ENCODE measurements at places on chromosomes 2 and 18.

GRCh38 chr18:21164548-21165095 is 53.0 kb upstream of the ROCK1 start:
- no peak for DNase-seq

DNA sequence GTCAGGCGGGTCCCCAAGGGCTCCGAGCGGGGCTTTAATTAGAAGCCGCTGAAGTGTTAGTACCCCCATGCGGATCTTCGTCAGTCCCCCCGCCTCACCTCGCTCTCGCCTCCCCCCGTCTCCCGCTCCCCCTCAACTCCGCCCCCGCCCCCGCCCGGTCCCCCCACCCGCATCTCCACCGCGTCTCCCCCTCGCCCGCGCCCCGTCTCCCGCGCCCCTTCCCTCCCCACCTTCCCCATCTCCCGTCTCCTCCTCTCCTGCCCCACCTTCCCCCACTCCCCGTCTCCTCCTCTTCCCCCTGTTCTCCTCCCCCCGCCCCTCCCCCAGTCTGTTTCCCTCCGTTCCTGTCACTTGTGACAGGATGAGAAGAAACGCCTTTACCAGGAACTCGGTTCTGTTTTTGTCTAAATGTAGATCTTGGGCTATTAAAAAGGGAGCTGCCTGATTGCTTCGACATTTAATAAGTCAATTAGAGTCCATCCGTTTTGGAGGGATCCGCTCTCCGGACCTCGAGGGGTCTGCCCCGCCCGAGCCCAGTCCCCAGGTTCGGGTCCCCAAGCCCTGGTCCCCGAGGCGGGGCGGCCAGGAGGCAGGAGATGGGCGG is 969 bp upstream of the ALKAL2 start:
- no peak for DNase-seq

- no peak for DNase-seq
Observed at GRCh38 chr2:175282300-175282699, 100.8 kb upstream of the ATP5MC3 start.

DNA sequence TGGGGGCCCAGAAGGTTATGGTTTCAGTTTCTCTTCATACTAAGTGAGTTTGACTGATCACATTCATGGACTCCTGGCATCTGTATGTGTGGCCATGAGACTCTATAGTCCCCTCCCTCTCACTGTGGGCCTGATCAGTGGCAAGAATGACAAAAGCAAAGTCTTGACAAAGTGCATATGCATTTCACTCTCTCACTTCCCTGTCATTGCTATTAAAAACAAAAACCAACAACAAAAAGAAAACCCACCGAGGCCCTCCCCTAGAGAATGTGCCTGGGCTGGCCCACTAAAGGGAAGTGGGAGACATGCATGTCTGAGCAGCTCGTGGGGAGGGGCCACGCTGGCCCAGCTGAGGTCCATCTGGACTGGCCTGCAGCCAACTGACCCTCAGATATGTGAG is 600.1 kb upstream of the RAB6C start:
- no peak for DNase-seq

GRCh38 chr2:218290316-218291261 is 1.7 kb downstream of the TMBIM1 start:
- no peak for DNase-seq

DNA sequence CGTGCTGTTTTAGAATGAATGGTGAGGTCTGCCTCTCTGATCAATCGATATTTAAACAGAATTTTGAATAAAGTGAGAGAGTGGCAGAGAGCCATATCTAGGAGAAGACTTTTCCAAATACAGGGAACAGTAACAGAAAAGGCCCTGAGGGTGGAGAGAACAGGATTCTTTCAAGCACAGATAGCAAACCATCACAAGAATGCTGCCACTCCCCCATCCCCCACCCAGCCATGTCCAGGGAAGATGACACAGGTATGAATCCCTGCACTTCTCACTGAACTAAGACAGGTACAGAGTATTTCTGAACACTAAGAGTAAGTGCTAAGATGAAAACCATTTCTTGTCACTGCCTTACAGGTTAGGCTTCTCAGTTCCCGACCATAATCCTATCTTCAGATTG is 23.6 kb downstream of the LRATD1 start:
- DNase-seq: no peak

DNA sequence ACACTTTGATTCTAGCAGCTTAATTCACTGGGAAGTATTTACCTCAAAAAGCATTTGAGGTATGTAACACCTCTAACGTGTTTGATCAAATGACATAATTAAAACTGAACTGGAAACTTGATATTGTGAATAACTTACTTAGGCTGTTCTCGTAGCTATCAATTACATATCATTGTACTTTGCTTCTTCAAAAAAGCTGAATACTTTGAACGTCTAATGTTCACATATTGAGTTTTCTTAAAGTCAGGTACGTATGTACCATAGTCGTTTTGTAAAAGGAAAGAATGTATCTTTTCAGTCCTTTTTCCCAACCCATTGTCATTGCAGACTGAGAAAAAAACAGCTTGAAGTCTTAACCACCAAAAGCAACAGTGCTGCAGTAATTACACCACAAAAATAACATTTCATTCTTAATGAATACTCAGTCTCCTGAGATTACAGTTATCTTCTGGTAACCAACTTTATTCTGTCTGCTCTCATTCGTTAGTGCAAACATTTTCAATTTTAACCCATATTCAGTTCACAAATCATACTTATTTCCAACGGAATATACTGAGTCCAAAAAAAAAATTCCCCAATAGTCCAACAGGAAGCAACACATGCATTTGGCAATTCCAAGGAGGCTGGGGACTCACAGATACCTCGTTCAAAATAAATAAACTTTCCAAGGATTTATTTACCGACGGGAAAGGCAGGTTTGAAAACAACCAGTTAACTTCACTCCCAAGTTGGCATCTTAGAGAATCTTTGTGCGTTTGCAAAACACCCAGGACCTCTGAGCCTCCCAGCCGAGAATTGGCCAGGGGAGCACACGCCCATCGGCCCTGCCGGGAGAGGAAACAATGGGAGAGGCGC is 1.1 kb downstream of the CHN1 start:
- DNase-seq: no peak

DNA sequence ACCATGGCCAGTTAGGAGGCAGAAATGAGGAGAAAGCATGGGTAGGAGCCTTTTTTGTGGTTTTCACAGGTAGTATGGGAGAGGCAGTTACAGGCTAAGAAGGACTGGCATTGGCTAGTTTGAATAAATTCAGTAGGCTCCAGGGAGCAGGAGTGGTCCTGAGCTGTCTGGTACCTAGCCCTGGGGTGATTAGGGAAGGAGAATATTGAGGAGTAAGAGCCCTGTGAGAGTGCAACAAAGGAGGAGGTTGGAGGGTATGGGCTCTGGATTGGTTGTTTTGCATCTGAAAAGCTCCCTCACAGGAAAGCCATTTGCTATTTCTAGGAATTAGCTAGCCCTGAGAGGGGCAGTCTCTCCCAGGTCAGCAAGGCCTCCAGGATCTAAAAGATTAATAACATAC is 13.3 kb upstream of the TCF7L1 start:
- no peak for DNase-seq

GRCh38 chr2:197661626-197662025 is 13.8 kb downstream of the RFTN2 start:
- no peak for DNase-seq

GRCh38 chr18:14117606-14118005 is 14.6 kb downstream of the ZNF519 start:
- no peak for DNase-seq

DNA sequence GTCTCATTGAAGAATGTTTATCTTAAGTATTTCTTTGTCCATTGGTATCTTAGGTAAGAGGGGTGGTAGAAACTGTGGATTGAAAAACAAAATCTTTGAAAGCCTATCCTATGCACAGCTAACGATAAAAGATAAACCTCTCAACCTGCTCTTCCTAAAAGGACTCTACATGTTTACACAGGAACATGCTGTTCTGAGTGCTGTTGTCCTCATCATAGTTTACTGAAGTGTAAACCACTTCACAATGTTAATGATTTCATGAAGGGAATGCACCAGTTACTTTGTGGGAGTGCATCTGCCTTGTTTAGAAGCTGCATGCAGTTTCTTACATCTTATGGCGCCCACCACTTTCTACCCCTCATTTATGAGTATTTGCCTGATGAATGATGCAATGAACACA is 1.2 kb downstream of the ACMSD start:
- DNase-seq: no peak

- DNase-seq: no peak
Observed at GRCh38 chr2:240060977-240061591, 7.8 kb upstream of the OR6B3 start.

DNA sequence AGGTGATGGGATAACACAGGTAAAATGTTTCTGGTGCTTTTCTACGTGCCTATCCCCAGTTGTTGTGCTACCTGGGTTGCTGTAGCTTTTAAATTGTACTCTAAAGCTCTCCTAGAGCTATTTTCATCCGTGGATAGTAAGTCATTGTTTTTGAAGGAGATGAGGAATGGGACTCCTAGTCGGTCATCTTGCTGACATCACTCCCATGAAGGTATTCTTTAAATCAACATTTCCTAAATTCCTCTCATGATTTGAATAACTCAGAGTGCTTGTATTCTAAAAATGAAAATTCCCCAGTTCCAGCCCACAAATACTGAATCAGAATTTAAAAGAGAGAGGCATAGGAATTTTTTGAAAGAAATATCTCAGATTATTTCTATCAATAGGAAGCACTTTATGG is 44.3 kb downstream of the CCDC148 start:
- no peak for DNase-seq

DNA sequence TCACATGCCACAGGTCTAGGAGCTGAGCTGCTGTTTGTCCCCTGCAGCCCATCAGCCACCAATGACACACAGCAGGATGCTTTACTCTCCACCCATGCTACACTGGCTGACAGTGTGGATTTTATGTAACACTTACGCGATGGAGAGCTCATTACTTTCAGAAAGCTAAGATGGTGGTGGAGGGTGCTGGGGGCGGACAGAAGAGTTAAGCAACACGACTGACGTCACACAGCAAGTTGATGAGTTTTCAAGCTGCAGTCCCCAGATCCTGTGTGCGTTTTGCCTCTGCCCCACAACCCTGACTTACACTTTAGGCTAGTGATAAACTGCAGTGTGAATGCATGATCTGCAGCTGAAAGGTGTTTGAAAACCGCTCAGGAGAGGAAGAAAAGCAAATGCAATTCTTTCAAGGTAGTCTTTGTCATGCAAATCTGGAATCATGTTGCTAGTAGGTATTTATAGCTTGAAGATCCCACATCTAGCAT is 42.4 kb downstream of the MRPS5 start:
- DNase-seq: no peak

GRCh38 chr2:54558188-54559005 is 102.3 kb downstream of the SPTBN1 start:
- peak; percentile 29 for DNase-seq

GRCh38 chr2:220157312-220157711 is 529.9 kb downstream of the SLC4A3 start:
- no peak for DNase-seq

- no peak for DNase-seq
Observed at GRCh38 chr2:26475037-26475436, 2.9 kb downstream of the OTOF start.

GRCh38 chr2:62705859-62706720 is 577 bp downstream of the EHBP1 start:
- peak; percentile 23 for DNase-seq

DNA sequence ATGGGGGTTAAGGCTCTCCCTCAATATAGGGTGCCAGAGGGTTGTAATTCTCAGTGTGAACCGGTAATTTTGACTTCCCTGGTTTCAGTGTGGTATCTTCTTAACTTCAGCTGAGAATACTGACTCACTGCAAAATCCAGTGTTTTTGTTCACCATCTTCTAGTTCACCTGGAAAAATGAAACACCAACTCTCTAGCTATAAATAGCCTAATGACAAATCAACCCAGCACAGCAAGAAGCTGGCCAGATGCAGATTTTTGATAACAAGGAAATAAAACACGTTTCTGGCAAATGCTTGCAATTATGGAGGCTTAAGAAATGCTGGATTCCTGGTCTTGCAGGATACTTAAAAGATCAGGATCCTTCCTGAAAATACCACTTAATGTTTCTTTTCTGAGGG is 192.3 kb downstream of the CLIP4 start:
- no peak for DNase-seq

- DNase-seq: no peak
Observed at GRCh38 chr2:17413036-17413435, 105.2 kb downstream of the RAD51AP2 start.

Measured in activated CD4-positive, CD25-positive, alpha-beta regulatory T cell (primary cell).